Stimulated activated CD4-positive, alpha-beta T cell treated with anti-CD3 and anti-CD28 coated beads, Interleukin-4, amount 100 ng/mL, for 24 hours (primary cell): ENCODE measurements at places on chromosomes 5 and 9.

DNA sequence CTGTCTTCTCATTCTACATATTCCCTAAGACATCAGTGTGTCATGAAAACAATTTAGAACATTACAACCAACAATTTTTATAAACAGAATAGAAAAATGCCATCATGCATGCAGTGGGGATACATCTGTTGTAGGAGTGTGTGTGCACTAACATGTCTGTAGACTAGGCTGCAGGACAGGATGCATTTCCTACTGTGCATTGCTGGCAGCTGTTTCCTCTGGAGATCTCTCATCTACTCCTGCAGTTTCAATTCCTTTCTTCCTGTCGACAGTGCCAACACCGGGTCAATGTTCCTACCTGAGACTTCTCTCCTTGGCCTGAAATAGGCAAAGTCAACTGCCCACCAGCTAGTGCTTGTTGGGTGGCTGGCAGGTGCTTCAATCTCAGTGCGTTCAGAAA, 69.8 kb downstream of the ANKH start:
- DNase-seq, result no peak

DNA sequence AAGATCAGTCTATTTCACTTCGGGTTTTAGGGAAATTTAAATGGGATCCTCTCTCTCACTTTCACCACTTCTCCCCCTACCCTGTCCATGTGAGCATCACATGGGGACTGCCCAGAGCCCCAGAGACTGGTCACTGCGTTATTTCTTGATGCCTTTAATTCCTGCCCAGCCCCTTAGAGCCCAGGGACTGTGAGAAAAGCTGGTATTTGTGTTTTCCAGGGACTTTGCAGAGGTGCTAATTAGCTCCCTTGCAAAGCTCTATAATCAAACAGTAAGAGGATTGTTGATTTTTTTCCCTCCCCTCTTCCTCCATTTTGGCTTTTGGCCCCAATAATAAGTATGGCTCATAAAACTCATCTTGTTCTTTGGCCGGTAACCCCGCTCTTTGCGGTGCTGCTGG, 35.6 kb downstream of the NTRK2 start:
- no peak for DNase-seq

DNA sequence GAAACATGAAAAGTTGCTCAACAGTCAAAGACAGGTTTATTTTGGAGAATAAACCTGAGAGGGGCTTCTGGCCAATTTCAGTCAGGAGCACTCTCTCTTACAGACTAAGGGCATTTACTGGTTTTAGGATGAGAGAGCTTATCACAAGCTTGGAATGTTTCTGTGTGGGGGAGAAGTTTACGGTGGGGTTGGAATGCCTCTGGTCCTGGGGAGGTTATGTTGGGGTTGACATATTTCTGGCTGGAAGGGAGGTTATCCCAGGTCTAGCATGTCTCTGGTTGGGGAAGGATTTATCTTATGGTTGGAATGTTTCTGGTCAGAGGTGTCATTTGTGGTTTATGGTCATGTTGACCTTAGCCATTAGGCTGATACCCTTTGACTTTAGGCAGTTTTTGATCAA, 1867.3 kb downstream of the EFNA5 start:
- no peak for DNase-seq

DNA sequence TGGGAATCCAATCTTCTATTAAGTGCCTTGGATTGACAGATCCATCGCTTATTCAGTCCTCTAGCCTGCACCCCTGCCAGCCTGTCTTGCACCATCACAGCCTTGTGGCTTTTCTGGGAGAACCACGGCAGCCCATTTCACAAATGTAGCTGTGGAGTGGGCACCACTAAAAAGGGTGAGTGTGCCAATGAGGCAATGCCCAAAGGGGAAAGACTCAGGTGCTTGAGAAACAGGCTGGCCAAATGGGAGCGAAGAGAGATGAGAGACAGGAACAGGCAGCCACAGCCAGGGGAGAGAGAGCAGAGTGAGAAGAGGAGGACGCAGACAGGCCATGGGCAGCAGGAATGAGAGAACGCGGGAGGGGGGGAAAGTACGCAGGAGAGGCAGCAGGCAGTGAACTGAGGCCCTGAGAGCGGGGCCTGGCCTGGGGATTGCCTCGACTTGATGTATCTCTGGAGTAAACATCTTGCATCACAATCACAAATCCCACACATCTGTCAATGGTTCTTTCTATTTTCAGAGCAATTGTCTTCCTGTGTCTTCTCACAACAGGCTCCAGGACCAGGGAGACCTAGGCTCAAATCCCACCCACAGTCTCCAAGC, 173.1 kb downstream of the SYK start:
- no peak for DNase-seq

DNA sequence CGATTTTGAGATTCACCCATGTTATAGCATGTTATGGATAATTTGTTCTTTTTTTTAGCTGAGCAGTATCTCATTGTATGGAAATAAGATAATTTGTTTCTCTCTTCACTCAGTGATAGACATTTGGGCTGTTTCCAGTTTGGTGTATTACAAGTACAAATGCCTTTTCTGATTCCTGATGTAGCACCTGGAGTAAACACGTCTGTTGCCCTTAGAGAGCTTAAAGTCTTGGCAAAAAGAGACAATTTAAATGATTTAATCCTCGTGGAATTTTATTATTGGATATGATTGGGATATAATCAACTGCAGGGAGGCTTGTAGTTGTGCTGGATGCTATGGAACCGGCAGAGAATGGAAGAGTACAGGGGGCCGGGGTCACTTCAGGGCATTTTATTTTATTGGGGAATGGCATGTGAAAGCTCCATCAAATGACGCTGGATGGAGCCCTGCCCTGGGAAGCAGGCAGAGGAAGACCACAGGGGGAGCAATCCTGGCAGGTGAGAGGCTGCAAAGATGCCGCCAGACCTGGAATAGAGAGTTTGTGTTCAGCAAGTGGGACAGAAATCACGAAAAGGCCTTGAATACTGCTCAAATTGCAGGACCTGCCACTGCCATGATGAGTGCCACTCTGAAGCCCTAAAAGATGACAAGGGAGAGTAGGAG, 31.0 kb upstream of the TGFBI start:
- no peak for DNase-seq

GRCh38 chr5:19104948-19105347, 883.1 kb downstream of the CDH18 start:
- no peak for DNase-seq
